ENCODE measurements at places on chromosomes 13 and 19.

DNA sequence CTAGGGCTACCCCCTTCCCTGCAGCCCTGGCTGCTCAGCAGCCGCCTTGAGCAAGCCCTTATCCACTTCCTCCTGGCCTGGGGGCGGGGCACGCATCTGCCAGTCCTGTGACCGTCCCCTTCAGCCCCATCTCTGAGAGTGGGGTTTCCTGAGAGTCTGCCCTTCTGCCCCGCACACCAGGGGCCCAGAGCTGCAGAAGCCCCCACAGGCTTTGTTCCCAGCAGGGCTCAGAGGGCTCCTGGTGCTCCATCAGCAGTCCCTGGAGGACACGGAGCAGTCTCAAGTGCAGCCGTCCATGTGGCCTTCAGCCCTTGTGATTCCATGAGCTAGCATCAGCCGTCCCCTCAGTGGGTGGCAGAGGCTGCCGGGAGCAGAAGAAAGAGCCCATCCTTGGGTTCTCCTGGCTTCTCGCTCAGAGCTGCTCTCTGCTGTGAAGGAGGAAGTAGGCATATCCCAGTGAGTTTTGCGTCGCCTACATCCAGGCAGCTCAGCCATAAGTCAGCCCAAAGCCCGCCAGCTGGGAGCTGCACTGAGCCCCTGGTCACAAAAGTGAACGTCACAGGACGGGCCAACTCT lies 16.3 kb downstream of the MYO9B start:
- no peak for DNase-seq

DNA sequence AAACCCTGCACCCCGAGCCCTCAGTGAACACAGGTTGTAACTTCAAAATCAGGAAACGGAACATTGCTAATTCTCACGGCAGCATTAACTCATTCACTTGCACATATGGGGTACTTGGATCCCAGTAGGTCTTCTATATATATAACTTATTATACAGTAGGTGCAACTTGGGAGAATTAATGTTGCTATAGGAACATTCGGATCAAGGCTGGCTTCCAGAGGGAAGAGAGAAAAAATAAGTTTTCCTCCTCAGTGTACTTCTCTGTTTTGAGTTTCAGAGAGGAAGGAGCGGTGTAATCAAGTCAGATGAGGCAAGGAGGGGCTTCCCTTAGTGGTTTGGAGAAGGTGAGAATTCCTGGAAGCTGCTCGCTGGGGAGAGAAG lies 90.9 kb upstream of the ZNF507 start:
- DNase-seq = no peak

DNA sequence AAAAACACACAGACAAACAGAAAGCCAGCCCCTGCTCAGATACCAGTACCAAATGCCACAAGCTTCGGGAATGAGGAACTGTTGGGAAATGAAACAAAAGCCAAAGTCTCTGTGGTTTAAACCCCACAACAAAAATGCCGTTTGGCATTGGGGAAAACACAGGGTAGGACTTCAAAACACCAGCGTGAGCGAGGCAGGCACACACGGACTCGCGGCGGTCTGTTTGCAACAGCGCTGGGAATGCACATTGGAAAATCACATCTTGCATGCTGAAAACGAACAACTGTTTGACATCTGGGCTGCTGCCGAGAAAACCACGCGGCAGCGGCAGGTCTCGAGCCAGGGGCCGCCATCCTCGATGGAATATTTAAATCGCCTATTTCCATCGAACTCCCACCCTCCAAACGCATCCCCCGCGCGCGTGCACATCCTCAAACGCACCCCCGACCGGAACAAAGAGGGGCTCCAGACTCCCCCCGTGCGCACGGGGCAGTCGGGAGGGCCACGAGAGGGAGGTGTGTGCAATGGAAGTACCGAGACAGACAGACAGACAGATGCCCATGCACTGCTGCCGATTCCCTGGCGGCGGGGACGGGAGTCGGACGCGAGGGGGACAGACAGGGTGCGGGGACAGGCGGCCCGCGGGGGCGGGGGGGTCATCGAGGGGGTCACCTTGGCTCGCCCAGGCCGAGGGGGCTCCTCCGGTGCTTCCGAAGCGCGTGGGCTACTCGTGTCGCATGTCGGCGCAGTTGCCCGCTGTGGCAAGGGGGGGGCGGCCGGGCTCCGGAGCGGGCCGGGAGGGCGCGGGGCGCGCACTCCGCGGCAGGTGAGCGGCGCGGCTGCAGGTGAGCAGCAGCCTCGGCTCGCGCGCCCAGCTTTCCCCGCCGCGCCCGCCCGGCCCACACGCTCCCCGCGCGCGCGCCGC lies at the start of gene GPR12:
Gene GPR12, minus strand, starts transcription at position 880 of the 925 bp plus-strand sequence. CDS start 959 bp downstream, outside the sequence.
- no peak for DNase-seq

- no peak for DNase-seq
Observed at GRCh38 chr13:113084094-113084942, 21.3 kb upstream of the F7 start.

GRCh38 chr13:110651726-110652230 lies 36.4 kb downstream of the NAXD start:
- DNase-seq = no peak

DNA sequence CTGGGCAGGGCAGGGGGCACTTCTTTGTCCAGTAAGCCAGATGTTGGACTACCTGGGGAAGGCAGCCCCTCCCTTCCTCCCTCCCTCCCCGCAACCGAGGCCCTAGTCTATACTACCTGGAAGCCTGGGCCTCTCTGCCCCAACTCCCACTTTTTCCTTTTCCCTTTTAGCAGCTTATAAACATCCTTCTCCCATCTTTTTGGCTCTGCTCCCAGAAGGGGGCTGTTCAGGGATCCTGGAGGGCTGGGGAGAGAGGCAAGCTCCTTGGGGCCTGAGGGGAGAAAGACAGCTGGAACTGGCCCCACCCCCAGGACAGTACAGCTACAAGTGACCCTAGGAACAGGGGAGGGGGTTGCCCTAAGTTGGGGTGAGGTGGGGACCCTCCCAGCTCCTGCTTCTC lies 44.9 kb downstream of the LYL1 start:
- no peak for DNase-seq

- peak; percentile 85 for DNase-seq
Observed at GRCh38 chr19:40612831-40613689, 11.9 kb downstream of the LTBP4 start.

DNA sequence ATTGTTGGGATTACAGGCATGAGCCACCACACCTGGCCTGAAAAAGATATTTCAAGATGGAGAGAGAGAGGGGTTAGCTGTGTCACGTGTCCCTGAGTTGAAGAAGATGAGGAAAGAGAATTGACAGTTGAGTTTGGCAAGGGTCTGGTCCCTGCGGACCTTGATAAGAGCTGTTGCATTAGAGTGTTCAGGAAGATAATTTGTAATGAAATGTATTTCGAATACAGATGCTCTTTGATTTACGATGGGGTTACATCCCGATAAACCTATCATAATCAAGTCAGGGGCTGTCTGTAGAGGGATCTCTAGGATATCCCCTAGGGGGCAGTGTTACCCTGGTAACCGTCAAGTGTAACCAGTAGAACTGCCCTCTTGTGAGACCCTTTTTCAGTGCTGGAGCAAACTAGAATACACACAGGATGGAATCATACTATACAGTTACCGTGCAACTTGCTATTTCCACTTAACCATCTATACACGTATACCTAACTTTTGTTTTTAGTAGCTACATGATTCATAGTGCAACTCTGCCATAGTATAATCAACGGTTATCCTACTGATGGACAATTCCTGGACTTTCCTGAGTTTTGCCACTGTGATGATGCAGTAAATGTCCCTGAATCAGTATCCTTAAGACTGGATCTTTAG lies 1.5 kb upstream of the ELOF1 start:
- DNase-seq = peak; percentile 72

DNA sequence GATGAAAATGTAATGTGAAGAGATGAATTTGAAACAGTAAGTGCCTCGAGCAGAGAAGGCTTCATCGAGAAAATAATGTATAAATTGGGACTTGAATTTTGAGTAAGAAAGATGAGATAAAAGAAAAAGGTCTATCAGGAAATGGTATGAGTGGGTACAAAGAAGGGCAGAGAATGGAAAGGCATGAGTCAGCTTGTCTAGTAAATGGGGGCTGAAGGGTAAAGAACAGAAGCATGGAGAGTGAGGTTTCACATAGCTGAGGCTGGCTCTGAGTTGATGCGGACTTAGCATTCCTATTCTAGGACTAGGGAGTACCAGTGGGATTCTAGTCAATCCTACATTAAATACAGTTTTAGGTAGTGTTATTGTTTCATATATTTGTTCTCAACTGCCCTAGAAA lies 85.8 kb downstream of the ZC3H13 start:
- DNase-seq = no peak

- DNase-seq = no peak
Observed at GRCh38 chr19:10227026-10227971, 3.8 kb downstream of the S1PR2 start.

- DNase-seq = no peak
Observed at GRCh38 chr13:110869805-110870706, 44.8 kb downstream of the ANKRD10 start.

DNA sequence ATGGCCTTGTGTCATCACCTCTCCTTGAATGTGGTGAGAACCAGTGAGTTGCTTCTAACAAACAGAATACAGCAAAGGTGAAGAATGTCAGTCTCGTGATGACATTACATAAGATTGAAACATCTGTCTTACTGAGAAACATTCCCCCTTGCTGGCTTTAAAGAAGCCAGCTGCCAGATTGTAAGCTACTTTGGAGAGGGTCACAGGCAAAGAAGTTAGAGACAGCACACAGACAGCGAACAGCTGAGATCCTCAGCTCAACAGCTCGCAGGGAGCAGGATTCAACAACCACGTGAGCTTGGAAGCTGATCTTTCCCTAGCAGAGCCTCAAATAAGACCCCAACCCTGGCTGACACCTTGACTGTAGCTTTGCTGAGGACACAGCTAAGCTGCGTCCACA lies 367.9 kb downstream of the LIG4 start:
- no peak for DNase-seq

- DNase-seq = no peak
Observed at GRCh38 chr19:51007488-51007887, 6.1 kb upstream of the KLK8 start.

DNA sequence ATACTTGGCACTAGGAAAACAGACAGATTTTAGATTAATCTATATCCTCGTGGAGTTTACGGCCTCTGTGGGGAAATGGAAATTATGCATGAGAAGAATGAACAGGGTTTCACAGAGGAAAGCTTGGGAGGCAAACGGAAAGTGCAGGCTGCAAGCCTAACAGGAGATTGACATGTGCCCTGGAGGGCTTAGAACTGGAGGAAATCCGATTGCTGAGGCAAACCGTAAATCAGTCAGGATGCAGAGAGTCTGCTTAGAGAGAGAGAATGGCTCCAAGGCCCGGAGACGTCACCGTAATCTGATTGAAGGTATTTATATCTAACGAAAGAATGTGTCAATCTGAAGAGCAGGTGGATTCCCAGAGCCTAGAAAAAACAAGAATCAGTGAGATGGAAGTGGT lies 143.2 kb downstream of the KATNAL1 start:
- DNase-seq = no peak

DNA sequence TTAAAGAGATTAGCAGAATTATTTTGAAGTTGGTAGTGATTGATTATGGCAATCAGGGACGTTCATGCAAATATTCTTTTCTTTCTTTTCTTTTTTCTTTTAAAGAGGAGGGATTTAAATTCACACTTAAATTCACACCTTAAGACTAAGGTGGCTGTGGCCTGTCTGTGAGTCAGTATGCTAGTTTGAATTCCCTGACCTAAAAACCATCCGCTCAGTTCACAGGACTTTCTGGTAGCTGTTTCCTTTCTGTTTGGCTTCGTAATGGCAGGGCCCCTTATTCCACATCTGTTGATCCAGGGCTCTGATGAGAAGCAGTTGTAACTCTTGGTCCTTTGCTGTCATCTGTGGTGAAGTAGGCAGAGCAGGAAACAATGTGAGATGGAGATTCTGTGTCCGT lies 7.5 kb downstream of the TNFSF11 start:
- no peak for DNase-seq

All from stimulated activated naive CD8-positive, alpha-beta T cell treated with anti-CD3 and anti-CD28 coated beads, Interleukin-15, amount 100 ng/mL, for 72 hours (primary cell).